Right renal pelvis (tissue), 4 donors: ENCODE measurements at places on chromosomes 11 and 22.

- DNase-seq: no peak
Observed at GRCh38 chr11:3170756-3171650, 5.9 kb upstream of the OSBPL5 start.

- DNase-seq: no peak
Observed at GRCh38 chr11:69384251-69385143, 90.5 kb downstream of the MYEOV start.

GRCh38 chr11:121253951-121254350, 38.6 kb upstream of the SC5D start:
- DNase-seq: no peak

DNA sequence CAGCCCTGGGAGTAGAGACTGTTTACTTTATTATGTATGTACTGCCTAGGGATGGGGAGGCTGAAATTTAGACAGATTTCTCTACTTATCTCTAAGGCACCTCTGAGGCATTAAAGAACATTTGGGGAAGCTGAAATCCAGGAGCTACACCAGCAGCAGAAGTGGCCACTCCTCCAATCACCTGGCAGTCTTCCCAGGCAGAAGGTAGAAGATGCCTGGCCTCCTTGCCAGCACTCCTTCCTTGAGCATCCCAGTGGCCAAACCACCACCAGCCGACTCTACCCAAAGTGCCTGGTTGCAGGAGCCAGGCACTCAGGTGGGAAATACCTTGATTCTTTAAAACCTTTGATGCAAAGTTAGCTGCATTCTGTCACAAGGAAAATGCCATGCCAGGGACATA, 1.9 kb upstream of the FAT3 start:
- DNase-seq: no peak

DNA sequence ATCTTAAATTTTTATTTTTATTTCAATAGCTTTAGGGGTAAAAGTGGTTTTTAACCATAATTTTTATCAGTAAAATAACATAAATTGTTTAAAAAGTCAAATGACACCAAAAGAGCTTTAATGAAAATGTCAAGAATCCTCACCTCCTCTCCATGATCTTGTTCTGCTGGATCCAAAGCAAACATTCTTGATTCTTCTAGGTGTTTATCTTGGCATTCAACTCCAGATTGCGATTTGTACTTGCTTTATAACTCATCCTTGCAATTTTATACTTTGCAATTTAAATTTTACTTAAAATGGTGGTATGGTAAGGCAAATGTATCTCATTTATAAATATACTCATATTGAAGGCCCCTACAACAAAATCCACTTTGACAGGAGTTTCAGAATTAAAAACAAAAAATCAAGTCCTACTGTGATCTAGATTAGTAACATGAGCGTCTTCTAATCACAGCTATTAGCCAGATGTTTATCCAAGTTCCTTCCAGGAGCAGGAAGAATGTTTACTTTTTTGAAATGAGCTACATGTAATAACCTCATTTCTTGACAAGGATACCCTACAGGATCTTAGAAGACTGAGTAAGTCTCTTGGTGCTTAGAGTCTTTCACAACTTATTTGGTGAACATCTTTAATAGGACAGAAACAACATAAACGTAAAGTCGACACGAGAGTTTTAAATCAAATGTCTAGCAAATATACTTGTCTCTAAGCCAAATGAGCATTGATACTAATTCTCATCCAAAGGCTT, 72.4 kb upstream of the CARD18 start:
- DNase-seq: no peak

DNA sequence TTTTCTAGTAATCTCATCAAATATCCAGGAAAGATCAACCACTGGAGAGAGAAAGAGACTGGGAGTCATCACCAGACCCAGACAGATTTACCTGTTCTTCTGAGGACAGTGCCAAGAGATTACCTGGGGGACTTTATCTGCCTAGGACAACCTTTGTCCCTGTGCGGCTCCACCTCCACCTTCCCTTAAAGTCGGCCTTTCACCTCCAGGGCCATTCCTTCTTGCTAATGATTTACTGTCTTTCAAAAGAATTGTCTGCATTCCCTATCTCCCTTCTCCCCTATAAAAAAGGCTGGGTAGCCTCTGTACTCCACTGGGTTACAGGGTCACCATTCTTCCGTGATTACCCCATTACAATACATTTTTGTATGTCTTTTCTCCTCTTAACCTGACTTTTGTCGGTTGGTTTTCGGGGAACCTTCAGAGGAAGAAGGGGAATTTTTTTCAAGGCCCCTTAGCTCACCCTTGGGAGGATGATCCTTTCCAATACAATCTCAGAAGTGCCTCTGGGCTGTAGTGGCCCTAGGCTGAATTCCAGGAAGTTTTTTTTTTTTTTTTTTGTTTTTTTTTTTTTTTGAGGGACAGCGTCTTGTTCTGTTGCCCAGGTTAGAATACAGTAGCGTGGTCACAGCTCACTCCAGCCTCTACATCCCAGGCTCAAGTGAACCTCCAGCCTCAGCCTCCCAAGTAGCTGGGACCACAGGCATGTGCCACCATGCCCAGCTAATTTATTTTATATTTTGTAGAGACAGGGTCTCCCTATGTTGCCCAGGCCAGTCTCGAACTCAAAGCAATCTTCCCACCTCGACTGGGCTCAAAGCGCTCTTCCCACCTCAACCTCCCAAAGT, 1.5 kb upstream of the HMOX1 start:
- no peak for DNase-seq

DNA sequence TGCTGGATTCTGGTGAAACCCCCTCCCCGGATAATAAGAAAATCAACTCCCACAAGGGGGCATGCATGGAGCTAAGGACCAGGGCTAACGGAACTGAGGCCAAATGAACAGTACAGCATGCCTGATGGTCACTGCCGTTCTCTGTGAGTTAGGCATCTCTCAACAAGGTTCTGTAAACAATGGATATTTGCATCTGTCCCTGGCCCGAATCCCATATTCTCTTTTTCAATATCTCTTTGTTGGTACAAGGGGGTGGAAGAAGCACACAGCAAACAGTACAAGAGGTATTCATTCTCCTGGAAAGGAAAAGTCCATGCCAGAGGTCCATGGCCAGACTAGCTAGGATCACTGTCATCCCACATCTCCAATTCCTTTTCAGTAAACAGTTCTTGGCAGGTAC, 32.2 kb upstream of the APOA1 start:
- no peak for DNase-seq

GRCh38 chr11:5581014-5581413, 337 bp downstream of the OR52B6 start:
- no peak for DNase-seq
